HFFc6 (cell line): ENCODE measurements at places on chromosomes 1 and 21. TPM values are rescaled to one million over a fixed set of nuclear protein-coding genes. Genes with fewer than 3 reads are reported as not detected.
A peak's percentile ranks its signal among the peaks of the same experiment; 100 is the strongest.

- no peak for DNase-seq
Observed at GRCh38 chr1:116494745-116495144, 76.1 kb downstream of the CD58 start.

- DNase-seq: peak; percentile 52
Observed at GRCh38 chr1:219792337-219793021, 135.9 kb downstream of the SLC30A10 start.

DNA sequence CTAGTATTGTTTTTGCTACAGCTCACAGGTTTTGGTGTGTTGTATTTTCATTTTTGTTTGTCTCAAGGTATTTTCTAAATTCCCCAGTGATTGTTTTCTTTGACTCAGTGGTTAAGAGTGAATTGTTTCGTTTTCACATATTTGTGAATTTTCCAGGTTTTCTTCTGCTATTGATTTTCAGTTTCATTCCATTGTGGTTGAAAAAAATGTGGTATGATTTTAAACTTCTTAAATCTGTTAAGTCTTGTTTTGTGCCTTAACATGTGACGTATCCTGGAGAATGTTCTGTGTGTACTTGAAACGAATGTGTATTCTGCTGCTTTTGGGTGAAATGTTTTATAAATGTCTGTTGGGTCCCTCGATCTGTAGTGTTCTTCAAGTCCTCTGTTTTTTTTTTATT, 117.9 kb downstream of the KIF26B start:
- DNase-seq: no peak

The LCE1B gene
- not detected in 3 replicates for total RNA-seq

DNA sequence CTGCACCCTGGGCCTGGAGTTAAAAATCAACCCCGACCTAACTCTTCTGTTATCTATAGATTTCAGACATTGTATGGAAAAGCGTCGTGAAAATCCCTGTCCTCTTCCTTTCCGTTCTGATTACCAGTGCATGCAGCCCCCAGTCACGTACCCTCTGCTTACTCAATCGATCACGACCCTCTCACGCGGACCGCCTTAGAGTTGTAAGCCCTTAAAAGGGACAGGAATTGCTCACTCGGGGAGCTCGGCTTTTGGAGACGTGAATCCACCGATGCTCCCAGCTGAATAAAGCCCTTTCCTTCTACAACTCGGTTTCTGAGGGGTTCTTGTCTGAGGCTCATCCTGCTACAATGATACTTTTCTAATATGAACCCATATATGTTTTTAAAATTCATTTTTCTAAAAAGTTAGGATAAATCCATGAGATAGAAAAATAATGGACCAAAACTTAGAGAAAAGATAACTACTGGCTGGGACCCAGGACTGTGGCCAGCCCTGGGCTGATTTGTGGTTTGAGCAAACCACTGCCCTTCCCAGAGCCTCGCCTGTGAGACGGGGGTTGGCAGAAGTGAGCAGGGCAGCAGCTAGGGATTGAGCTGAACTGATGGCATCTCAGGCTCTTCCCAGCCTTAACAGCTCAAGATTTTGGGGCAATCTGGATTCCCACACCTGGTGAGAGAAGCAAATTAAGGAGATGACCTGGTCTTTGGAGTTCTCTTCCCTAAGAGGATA, 5.0 kb downstream of the UQCRHL start:
- DNase-seq: peak; percentile 34

- no peak for DNase-seq
Observed at GRCh38 chr1:25135909-25136308, 96.4 kb downstream of the SYF2 start.

- no peak for DNase-seq
Observed at GRCh38 chr1:94543001-94543400, 1.4 kb upstream of the F3 start.

GRCh38 chr1:17121881-17122280, 2.6 kb upstream of the PADI2 start:
- no peak for DNase-seq

The IGSF9 gene
- not detected in 3 replicates for total RNA-seq

DNA sequence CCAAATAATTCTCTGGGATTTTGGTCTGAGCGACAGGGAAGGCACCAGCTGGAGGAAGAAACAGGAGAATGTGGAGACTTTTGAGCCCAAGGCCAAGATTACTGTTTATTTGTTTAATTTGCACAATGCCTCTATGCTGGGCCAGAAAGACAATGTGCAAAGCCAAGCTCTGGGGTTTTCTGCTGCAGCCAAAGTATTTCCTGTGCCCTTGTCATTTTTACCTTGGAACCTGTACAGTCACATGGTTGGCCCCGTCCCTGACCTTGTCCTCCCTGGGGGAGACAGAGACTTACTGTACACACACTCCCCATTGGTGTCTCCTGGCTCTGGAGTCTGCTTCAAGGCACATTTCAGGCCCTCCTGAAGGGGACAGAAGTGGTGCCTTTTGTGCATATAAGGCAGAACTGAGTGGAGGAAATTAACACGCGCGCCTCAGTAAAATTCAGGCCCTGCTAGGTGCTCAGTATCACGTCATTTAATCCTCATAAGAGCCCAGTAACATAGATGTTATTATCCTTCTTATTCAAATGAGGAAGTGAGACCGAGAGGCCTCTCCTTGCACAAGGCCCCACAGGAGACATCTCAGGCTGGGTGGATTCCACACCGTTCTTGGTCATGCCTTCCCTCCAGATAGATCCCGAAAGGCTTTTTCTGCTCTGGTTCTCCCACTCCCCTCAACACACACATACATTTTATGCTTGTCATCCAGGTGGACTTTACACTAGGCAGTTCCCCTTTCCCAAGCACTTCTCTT, 21.1 kb downstream of the C1orf115 start:
- DNase-seq: no peak

DNA sequence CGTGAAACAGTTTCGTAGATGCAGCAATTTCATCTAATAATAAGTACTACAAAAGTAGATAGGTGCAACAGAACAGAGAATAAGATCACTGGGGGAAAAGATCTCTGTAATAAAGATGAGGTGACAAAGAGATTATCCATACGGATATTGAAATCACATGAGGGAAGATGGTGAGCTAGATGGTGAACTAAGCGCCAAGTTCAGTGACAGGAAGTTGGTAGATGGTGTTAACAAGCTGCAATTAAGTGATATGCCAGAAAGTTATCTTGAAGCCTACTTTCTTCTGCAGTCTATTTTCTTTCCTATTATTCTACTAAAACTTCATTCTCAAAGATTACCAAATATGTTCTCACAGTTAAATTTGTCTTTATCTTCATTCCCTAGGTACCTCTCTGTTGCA, 7.1 kb downstream of the LRIF1 start:
- DNase-seq: no peak

DNA sequence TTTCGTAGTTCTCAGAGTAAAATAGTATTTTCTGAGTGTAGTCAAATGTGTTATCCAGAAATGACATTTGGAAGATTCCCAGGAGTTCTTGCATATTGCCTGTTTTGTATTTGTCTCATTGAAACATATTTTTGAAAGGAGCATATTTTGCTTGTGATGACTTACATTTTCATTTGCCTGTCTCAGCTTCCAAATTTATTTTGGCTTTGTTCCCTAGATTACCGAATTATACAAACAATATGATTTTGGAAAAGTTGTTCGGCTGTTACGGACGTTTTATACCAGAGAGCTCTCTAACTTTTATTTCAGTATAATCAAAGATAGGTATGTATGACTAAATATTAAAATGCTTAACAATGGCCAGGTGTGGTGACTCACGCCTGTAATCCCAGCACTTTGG, 46.0 kb downstream of the IARS2 start:
- DNase-seq: no peak

- DNase-seq: peak; percentile 11
Observed at GRCh38 chr1:211483896-211484612, 7.9 kb downstream of the RD3 start.
